CD8-positive, alpha-beta memory T cell (primary cell): ENCODE measurements at places on chromosomes 3 and 15.

DNA sequence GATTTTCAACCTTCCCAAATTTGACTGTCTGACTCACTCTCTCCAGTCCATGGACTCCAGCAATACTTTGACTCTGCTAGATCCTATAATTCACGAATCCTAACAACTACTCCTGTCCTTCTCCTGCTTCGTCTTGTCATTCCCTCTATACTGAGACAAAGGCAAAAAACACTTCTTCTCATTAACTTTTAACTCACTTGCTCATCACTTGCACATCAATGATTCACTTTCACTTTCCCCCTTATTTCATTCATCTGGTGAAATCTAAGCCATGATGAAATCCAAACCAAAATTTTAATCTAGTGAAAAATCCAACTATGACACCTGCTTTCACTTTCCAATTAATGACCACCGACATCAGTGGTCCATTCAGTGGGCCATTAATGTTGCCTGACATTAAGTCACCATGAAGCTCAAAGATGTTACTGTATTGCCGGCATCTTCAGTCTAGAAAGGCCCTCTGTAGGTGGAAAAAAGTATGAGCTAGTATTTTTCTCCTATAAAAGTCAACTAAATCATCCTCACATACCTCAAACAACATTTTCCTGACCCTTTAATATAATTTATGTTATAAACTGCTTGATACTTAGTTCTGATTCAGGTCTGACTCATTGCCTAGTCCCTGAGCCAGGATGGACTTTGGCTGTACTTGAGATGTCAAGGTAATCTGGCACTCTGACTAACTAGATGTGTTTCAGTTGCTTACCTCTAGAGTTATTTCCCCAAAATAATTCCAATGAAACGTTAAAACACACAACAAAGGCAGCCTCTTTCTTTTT, 158.6 kb downstream of the CNTN6 start:
- DNase-seq, result no peak
- no peaks in the 10 kb centered on the region for H3K27me3 ChIP-seq
- no peak overlapping the region for H3K4me3 ChIP-seq
- H3K4me1 ChIP-seq, result no peaks in the 10 kb centered on the region
- no peaks in the 10 kb centered on the region for H3K36me3 ChIP-seq
- H3K27ac ChIP-seq, result no peak overlapping the region

GRCh38 chr3:124597273-124597672, 133.0 kb upstream of the UMPS start:
- no peaks in the 10 kb centered on the region for H3K4me1 ChIP-seq
- H3K36me3 ChIP-seq, result no peaks in the 10 kb centered on the region
- no peak for DNase-seq
- H3K27ac ChIP-seq, result no peak overlapping the region
- no peak overlapping the region for H3K4me3 ChIP-seq

DNA sequence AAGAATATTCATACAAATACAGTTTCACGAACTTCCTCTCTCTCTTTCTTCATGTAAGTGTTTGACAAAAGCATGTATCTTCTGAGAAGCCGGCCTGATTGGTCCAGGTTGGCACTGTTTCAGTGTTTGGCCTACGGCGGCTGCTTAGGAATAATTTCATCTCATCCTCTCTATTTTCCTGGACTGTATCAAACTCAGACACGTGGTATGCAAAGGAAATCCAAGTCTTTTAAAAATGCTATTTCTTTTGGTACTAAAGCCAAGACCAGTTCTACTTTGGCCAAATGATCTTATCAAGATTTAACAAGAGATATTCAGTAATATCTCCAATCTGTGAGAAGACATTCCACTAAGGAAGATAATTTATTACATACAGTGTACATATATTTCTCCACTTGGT, 152.8 kb downstream of the TIGIT start:
- DNase-seq, result no peak
- no peak overlapping the region for H3K4me3 ChIP-seq
- H3K27me3 ChIP-seq, result no peaks in the 10 kb centered on the region

GRCh38 chr3:123668906-123669305, 84.1 kb upstream of the HACD2 start:
- H3K4me3 ChIP-seq, result no peak overlapping the region
- H3K4me1 ChIP-seq, result no peaks in the 10 kb centered on the region
- no peak for DNase-seq

- H3K4me1 ChIP-seq, result peaks cover 12% of the 10 kb centered on the region
- H3K4me3 ChIP-seq, result no peak overlapping the region
- H3K36me3 ChIP-seq, result no peaks in the 10 kb centered on the region
- peak overlapping the region; percentile 4 for H3K27ac ChIP-seq
Measured at GRCh38 chr15:75022783-75023180, 608 bp upstream of the PPCDC start.

DNA sequence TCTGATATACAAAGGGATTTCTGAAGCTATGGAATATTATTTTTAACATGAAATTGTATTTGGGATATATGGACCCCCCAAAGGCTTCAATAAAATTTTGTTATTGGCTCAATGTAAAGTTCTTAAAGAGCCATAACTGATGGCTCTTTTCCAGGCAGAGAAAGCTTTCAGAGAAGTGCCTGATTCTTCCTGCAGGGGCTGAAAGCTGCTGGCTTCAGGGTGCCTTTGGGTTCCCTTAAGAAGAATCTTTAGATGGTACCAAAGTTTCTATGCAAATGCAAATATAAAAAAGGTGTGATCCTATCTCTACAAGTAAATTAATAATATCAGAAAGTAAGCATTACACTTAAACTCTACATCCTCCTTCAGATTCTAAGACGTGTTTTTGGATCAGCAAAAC, 72.6 kb downstream of the NR2F2 start:
- no peaks in the 10 kb centered on the region for H3K27me3 ChIP-seq
- H3K4me1 ChIP-seq, result no peaks in the 10 kb centered on the region
- H3K4me3 ChIP-seq, result no peak overlapping the region
- DNase-seq, result no peak
- H3K27ac ChIP-seq, result no peak overlapping the region
- H3K36me3 ChIP-seq, result no peaks in the 10 kb centered on the region

DNA sequence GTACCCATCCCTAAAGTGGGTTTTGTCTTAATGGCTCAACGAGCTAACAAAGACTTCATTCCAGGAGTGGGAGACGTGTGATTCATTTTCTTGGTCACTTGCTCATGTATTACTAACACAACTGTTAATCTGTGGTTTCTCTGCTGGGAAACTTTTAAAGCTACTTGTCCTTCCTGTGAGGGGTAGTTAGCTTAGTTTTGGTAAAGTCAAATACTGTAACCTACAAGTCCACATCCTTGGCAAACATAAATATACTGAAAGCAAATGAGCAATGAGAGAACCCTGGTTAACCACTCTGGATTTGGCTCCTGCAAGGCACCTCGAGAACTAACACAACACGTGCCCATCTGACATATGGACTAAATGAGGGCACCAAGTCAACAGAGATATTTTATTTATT, 19.9 kb downstream of the NOX5 start:
- H3K27me3 ChIP-seq, result no peaks in the 10 kb centered on the region
- no peak for DNase-seq

GRCh38 chr3:100264242-100264641, 3.5 kb downstream of the TBC1D23 start:
- no peaks in the 10 kb centered on the region for H3K36me3 ChIP-seq
- no peaks in the 10 kb centered on the region for H3K27me3 ChIP-seq
- no peak overlapping the region for H3K4me3 ChIP-seq
